Kidney (tissue), 22 donors: ENCODE measurements at places on chromosomes 13 and 19.
A peak's percentile ranks its signal among the peaks of the same experiment; 100 is the strongest.

GRCh38 chr13:36447501-36447900, 15.2 kb downstream of the CCNA1 start:
- no peak for DNase-seq

DNA sequence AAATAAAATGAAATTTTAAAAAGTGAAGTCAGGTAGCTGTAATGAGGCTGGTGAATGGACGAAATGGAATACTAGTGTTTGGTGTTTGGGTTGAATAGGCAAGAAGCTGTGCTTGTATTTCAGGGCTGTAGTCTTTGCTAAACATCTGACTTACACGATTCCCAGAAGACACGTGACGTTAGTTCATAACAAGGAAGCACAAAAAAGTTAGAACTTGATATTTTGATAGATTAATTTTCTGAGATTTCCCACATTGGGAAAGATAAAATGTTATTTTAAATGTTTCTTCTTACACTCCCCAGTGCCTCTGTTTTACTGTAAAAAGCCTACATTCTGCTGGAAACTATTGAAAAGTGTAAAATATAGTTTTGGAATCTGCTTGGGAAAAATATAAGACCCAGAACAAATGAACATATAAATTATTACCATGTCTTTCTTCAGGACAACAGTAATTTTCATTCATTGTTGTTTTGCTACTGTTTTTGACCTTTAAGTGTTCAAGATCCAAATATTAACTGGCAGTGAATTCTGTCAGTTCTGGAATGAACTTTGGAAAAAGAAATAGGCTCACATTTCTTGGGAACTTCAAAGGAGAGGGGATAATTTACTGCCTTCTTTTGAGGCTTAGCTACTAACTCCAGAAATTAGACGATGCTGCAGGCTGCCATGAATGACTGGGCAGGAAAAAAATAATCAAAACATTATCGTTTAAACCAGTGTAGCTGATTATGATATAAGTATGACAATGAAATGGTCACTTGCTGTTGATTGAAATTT, 241.3 kb downstream of the SLITRK6 start:
- peak; percentile 72 for DNase-seq

GRCh38 chr13:60369242-60369641, 27.8 kb upstream of the TDRD3 start:
- DNase-seq = no peak

DNA sequence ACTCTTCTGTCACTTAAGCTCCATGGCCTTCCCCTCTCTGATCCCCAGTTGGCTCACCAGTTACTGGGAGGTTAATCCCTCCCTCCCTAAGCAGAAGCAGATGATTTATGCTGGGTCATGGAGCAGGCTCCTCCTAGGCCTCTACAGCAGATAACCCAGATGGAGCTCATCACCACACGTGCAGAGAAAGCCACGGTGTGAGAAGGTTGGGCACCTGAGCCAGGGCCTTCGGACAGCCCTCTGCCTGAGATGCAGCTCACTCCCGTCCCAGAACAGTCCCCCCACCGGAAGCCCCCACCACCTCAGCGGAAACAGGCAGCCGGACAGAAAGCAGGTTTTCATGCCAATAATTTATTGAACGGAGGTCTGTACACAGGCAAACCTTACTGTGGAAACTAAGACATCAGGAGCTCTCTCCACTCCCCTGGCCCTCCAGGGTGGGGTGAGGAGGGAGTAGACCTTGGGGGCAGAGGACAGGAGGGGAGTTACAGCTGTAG, 9.8 kb downstream of the ZNF526 start:
- no peak for DNase-seq

- no peak for DNase-seq
Measured at GRCh38 chr13:22690756-22691155, 490.0 kb upstream of the SGCG start.

- DNase-seq = no peak
Measured at GRCh38 chr13:44022196-44022595, 142.5 kb downstream of the LACC1 start.

DNA sequence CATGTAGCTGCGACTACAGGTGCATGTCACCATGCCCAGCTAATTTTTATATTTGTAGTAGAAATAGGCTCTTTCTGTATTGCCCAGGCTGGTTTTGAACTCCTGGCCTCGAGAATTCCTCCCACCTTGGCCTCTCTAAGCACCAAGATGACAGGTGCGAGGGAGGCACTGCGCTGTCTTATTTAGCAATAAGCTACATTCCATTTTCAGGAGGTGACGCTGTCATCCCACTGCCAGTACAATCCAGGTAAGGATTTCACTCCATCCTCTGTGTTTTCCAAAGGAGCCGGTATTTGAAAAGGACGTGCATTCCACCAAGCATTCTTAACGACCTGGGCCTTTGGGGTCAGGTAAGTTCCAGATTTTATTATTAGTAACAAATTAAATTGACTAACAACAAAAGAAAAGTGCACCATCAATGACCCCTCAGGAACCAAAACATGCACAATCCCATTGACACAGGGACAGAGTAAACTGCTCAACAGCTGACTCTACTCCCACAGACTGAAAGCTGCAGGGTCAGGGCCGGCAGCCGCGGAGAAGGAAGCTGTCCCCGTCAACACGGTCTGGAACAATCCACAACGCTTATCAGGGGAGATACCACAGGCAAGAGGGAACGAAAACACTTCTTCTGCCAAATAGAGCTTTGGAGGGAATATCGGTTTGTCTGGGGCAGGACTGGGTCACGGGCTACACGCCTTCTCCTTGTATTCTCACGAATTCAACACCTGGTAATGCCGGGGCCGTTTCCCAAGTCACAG, 82.8 kb downstream of the INSR start:
- DNase-seq = peak; percentile 88

- DNase-seq = peak; percentile 94
Measured at GRCh38 chr19:3700242-3701032, at the start of gene PIP5K1C. PIP5K1C (minus strand) TSS chr19:3700468; CDS start chr19:3700390, 78 bp downstream.

DNA sequence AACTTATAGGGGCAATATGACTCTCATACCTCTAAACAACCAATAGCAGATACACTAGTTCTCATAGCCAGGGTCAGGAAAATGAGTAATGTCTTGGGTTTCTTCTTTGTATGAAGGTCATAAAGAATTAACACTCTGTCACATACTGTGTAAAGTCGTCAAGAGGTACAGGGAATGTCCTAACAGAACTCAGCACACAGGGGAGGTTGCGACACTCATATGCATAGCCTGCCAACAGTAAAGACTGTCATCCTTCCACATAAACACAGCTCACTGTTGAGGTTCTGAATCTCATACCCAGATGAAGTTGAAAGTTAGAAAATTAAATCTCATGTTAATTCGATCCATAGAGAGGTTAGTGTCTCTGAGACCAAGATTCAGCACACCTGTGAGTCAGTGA, 34.2 kb upstream of the ZNF254 start:
- DNase-seq = no peak

DNA sequence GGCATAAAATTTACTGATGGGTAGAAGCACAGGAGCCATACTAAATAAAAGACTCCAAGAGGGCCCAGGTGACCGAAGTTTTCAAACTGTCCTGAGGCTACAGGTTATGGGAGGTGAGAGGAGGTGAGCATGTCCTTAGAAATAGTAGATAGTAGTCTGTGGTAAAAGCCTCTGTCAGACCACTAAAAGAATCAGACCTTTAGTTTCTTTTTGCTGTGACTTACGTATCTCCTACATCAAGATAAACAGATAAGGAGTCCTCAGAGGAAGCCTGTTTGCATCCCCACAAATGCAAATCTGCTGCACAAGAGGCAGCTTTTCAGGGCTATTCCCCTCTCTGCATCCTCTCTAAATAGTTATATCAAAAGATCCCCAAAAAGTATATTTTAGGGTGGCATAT, 711.6 kb upstream of the SLITRK6 start:
- no peak for DNase-seq

DNA sequence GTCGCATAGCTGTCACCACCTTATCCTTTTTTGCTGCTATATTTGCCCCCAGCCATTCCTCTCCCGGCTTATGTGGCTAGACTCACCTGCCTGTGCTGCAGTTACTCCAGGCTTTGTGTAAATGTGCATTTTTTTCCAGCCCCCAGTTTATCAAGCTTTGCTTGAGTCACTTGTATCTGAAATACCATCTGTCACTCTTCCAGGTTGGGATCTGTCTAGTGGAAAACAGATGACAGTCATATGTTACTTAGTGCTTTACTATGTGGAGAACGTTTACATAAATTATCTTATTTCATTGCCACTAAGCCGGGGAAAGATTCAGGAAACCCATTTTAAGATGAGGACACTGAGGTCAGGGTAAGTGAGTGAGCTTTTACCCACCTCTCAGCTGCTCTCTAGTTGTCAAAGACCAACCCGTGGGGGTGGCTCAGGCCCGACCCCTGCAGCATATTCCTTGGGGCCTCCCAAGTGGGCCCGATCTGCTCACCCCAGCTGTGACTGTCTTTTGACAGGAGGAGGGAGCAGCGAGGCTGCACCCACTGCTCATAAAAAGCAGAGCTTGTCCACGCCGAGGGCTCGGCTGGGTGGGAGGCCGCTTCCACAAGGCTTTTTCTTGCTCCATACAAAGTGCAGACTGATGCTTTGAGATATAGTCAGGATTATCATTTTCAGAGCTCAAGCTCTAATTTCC, 7.2 kb downstream of the GJB2 start:
- no peak for DNase-seq

- no peak for DNase-seq
Measured at GRCh38 chr13:58855283-58855682, 1223.7 kb downstream of the PCDH17 start.
